Right ventricle myocardium superior (tissue), 1 donor: ENCODE measurements at places on chromosomes 11 and 22.
A peak's percentile ranks its signal among the peaks of the same experiment; 100 is the strongest.

DNA sequence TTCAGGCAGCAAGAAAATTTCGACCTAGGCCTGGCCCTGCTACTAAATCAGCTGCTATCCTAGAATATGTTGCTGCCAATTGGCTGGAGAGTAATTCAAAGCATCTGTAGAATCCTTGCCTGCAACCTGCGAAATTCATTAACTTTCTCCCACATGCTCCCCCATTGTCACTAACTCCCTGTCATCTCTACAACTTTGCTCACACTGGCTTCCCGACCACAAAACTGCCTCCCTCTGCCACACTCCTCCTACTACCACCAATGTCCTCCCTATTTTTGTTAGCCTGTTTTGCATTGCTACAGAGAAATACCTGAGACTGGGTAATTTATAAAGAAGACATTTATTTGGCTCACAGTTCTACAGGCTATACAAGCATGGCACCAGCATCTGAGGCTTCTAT is 570.6 kb downstream of the INSC start:
- DNase-seq, result no peak

- no peak for DNase-seq
These were observed 44.2 kb downstream of the SYTL2 start for GRCh38 chr11:85766721-85767161.

DNA sequence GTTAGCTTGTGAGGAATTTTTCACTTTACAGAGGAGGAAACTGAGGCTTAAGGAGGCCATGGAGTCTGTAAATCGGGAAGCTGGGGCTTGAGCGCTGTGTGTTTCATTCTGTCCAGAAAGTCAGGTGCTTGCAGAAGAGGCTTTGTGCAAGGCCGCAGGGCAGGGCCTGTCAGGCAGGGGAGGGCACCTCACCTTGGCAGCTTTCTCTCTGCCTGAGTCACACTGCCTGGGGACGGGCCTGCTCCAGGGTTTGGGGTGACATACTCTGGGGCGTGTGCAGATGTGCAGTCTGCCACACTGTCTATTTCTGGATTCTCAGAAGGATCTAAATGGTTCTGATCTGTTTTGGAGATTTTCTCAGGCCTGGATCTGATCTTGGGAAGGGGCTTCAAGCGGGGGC is 8.4 kb downstream of the INCENP start:
- peak; percentile 19 for DNase-seq

DNA sequence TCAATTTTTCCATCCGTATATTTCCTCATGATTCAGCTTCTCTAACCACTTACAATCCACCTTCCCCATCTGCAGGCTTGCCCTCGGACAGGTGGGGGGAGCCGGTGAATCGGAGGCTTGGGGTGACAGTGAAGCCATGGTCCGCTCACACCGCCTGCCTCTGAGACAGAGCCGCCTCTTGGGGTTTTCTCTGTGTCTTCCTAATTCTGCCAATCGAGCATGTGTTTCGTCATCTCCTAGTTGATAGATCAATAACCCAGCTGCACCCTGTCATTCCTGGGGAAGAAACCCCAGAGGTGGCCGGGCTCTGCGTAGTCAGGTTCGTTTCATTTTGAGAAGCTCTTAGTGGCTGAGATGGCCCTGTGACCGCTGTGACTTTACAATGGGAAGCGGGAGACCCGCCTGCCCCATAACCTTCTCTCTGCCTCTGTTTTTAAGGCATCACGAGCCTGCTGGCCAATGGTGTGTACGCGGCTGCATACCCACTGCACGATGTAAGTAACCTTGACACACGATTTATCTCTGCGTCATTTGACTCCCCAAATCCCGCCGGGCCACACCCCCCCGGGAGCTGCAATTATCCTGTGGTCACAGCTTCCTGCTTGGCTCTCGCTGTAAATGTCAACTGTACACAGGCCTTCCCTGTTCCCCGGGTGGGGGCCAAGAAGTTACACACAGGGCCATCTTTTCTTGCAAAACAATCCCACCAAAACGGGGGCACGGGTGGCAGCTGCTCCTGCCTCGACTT is 33.3 kb downstream of the ANO1 start:
- peak; percentile 63 for DNase-seq

DNA sequence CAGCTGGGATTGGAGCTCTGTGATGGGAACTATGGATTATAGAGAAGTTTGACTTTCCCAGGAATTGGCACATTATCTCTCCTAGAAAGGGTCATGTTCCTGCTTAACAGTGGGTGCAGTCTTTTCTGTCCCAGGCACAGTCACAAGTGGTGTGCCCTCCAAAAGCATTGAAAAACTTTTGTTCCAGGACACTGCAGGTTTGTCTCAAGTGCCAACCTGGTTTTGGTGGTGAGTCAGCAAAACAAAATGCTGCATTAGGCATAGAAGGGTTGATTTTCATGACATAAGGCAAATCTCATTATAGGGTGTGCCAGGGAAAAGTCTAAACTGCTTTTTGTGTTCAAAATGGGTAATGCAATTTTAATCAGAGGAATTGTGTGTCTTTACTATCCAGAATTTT is 4.9 kb downstream of the HTATIP2 start:
- DNase-seq, result no peak

GRCh38 chr11:102630598-102631448 is 5.7 kb upstream of the MMP20 start:
- no peak for DNase-seq

GRCh38 chr11:72584293-72584938 is 89.8 kb downstream of the PDE2A start:
- peak; percentile 83 for DNase-seq

DNA sequence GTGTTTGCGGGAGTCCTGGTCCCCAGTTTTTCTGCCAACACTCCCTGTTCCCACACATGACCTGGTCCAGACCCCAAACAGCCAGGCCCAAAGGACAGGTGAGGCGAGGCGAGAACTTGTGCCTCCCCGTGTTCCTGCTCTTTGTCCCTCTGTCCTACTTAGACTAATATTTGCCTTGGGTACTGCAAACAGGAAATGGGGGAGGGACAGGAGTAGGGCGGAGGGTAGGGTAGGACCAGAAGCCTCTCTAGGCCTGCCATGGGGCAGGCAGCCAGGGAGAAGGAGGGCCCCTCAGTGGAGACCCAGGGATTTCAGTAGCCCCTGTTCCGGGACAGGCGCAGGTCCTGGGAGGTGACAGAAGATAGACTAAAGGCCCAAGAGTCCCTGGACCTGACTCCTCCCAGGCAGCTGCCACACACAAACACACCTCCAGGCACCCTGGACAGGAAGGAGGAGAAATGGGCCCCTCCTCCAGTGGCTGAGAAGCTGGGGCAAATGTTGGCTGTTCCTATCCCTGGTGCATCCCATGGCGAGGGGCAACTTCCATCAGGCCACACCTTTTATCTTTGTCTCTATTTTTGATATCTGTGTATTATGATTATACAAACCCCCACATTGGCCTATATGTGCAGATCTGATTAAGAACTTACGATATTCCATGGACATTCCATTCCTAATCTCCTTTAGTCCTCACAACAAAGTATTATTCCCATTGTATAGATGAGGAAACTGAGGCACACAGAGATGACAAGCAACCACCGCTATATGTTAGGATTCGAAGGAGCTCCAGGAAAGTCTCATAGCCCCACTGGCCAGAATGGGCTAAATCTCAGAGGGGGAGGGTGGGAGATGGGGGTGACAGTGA is 626 bp upstream of the F2 start:
- DNase-seq, result no peak

DNA sequence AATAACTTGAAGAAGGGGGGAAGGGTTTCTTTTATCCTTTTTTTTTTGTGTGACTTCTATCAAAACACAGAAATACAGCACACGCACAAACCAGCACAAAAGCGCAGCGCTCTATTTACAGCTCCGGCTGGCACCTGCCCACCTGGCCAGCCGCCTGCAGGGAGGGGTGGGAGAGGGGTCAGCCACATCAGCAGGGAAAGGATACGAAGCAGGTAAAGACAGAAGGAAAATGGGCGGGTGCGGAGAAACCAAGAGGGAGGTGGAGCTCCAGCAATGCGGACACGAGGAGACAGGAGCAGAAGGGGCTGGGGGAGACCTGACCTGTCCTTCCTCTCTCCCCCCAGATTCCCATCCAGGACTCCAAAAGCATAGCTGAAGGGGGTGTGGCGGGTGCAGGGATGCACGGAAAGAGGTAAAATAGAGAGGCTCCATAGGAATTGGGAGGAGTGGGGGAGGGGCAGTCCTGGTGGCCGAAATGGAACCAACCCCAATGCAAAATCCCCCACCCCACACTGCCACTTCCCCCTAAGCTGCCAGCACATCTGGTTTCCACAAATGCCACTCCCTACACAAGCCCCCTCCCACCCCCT is 14.1 kb downstream of the CXCR5 start:
- DNase-seq, result no peak

DNA sequence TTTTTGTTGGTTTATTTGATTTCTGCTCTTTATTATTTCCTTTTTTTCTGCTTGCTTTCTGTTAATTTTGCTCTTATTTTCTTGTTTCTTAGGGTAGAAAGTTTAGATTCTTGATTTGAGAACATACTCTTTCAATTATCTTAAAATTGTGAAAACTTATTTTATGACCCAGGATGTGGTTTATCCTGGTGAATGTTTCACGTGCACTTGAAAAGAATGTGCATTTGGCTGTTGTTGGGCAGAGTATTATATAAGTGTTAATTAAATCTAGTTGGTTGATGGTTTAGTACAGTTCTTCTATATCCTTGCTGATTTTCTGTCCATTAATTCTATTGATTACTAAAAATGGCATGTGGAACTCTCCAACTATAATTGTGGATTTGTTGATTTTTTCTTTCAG is 66.9 kb upstream of the NARS2 start:
- no peak for DNase-seq

DNA sequence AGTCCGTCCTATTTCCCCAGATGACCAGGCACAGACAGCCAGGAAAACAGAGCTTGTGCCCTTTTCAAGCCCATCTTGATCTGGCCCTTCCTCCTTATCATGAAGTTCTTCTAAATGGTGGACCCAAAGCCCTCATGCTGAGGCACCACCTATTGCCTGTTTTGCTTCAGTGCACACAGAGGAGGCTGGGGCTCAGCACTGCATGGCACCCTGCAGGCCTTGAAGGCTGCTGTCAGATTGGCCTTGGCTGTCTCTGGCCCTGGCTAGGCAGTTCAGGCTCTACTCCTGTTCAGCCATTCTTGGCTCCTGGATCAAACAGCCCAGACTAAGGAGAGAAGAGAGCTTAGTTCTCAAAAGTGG is 49.2 kb downstream of the OTOG start:
- DNase-seq, result no peak

GRCh38 chr11:117828611-117829368 is 4.2 kb upstream of the FXYD2 start:
- peak; percentile 69 for DNase-seq

GRCh38 chr22:19654338-19654987 is 59.8 kb upstream of the SEPTIN5 start:
- DNase-seq, result no peak

DNA sequence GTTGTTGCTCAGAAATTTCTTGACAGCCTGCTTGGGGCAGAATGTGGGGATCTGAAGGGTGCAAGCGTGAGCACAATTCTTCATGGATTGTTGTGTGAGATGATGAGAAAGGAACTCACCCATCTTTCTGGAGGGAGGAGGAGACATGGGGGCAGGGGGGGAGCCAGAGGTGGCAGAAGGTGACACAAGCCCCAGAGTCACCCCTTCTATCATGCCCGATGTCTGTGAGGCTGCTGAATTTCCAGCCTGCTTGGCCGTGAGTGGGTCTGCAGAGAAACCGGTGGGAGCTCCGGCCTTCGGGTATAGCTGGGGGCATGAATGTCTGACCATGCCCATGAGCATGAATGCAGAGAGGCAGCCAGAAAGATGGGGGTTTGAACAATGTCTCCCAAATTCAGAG is 870.7 kb downstream of the TBC1D22A start:
- DNase-seq, result no peak

GRCh38 chr22:28246397-28246796 is 327.3 kb upstream of the PITPNB start:
- no peak for DNase-seq

GRCh38 chr11:66050581-66051231 is 1.5 kb upstream of the SF3B2 start:
- no peak for DNase-seq

GRCh38 chr11:112644410-112645131 is 316.6 kb upstream of the NCAM1 start:
- no peak for DNase-seq

DNA sequence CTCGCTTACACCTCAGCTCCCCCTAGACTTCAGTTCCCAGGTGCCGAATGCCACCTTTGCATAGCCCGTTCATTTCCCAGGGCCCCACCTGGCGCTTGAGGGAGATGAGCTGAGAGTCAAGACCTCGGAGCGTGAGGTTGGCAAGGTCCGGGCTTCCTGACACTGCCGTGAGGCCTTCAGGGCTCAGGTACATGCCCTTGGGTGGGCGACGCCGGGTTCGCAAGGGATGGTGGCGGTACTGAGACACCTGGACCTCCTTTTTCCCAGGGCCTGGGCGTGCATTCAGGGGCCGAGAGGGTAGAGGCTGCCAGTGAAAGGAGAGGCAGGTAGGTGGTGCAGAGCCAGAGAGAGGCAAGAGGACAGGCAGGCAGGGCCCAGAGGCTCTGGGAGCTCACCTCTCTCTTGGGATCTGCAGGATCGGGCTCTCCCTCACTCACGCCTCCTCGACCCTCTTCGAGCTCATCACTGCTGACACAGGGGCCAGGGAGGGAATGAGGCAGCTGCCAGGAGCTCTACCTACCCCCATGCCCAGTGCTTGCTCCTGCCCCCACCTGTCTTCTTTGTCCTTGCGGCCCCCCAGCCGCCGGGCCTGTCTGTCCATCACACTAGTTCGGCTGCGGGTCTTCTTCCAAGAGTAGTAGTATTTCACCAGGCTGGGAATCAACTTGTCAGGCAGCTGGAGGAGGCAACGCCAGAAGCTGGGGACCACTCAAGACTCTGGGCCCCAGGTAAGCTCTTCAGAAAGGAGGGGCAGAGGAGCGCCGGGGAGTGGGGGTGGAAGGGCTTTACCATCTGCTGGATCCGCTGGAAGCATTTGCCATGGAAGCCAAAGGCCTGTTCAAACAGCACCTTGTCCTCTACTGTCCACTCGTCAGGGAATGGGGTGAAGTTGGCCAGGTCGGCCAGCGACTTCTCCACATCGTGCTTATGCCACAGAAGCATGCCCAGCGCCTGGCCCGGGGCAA is 2.8 kb downstream of the RCOR2 start:
- DNase-seq, result no peak

- peak; percentile 64 for DNase-seq
These were observed 41.4 kb upstream of the ZBED5 start for GRCh38 chr11:10899121-10899830.

GRCh38 chr11:34182921-34183685 is 77.7 kb downstream of the NAT10 start:
- DNase-seq, result no peak

DNA sequence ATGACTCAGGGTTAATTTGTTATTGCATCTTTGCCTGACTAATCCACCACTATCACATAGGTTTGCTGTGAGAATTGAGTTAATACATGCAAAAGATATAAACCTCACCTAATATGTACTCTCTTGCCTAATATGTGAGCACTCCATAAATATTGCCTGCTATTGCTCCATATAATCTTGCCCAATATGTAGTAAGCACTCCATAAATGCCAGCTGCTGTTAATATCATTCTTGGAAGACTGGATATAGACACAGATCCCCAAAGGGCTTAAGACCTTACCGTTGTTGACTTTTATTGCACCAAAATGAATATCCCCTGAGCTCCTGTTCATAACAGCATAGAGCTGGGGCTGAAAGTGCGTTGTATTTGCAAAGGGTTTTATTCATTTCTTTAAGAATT is 27.0 kb upstream of the LRRC55 start:
- no peak for DNase-seq

- no peak for DNase-seq
These were observed 42.6 kb upstream of the SMCO4 start for GRCh38 chr11:93585758-93586157.
